Stimulated activated CD4-positive, alpha-beta T cell treated with anti-CD3 and anti-CD28 coated beads, Interleukin-2, amount 100 ng/mL, for 24 hours (primary cell): ENCODE measurements at places on chromosomes 13 and 19.

GRCh38 chr19:31962561-31962996 lies 382.8 kb upstream of the ZNF507 start:
- DNase-seq = no peak

GRCh38 chr19:14114854-14115253 lies 2.7 kb downstream of the PRKACA start:
- DNase-seq = peak; percentile 62

- DNase-seq = no peak
These were observed 58.8 kb downstream of the GGACT start for GRCh38 chr13:100529666-100530377.

- no peak for DNase-seq
These were observed 25.3 kb upstream of the MEDAG start for GRCh38 chr13:30880856-30881155.

DNA sequence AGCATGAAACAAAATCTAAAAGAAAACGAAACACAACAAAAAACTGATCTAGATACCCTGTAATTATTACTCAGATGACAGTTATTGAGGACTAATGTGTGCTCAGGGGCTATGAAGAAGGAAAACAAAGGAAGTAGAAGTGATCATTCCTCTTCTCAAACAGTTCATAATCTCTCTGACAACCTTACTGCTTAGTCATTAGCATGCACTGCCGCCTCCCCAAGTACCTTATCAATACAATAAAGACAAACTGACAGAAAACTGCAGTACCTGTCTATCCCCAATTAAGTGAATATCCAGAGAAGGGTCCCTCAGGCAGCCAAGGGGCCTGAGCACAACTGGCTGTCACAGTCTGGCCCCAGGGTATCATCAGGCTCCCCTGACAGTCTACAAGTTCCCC lies 22.0 kb upstream of the POU4F1 start:
- no peak for DNase-seq
